ENCODE measurements at places on chromosomes 11 and 22. TPM values are rescaled to one million over a fixed set of nuclear protein-coding genes. Genes with fewer than 3 reads are reported as not detected.
A peak's percentile ranks its signal among the peaks of the same experiment; 100 is the strongest.

The SUSD2 gene
- total RNA-seq: 2.6 TPM

The OR6T1 gene
- not detected for total RNA-seq

DNA sequence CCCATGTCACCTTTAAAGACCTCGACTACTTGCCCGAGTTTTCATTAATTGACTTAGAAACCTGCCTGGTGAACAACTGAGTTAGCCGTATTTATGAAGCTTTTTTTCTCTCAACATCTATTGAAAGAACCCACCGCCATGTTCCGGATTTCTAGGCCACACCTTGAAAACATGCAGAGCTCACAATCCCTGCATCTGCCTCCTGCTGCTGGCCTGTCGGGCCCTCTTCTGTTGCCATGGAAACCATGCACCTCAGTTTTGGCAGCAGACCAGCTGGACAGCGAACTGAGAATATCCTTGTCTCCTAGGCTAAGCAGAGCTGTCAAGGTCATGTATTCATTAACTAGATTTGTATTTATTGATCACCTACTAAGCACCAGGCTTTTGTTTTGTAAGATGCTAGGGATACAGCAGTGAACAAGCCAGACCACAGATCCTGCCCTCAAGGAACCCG lies 4.3 kb upstream of the PATZ1 start:
- DNase-seq: peak; percentile 9

GRCh38 chr11:126949066-126949891 lies 51.3 kb downstream of the KIRREL3 start:
- no peak for DNase-seq

- no peak for DNase-seq
Measured at GRCh38 chr11:36390963-36391471, 94.9 kb downstream of the PRR5L start.

Data from A172 (cell line).